ENCODE measurements at places on chromosomes 3 and 15.

GRCh38 chr3:9820946-9821345 lies 10.9 kb downstream of the TTLL3 start:
- DNase-seq, result no peak

DNA sequence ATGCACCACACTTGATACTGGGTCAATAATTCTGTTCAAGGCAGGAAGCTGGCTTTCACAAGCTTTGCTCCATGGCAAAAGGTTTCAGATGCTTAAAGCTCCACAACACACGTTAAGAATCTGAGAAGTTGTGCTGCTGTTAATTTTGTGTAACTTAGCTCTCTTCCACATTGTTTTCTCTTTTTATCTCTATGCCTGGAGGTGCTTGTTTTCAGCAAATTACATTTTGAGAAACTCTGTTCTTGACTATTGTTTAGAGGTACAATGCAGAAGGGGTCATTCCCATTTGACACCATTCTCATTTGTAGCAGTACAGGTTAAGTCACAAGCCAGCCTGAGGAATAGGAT lies 156.0 kb downstream of the FNDC3B start:
- no peak for DNase-seq

DNA sequence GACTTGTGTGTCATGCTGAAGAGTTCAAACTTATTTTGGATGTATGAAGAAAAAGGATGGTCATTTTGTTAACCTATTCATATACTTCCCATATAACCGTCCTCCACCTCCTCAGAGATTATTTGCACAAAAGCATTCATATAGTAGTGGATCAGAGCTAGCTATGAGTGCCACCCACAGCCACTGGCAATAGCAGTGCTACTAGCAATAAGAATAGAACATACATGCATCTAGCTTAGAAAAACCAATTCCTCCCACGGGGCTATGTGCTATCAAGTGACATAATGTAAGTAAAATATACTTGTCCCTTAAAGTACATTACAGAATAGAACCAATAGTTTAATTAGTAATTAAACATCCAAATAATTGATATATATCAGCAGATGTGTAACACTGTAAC lies 10.3 kb upstream of the ZBED2 start:
- DNase-seq, result no peak

DNA sequence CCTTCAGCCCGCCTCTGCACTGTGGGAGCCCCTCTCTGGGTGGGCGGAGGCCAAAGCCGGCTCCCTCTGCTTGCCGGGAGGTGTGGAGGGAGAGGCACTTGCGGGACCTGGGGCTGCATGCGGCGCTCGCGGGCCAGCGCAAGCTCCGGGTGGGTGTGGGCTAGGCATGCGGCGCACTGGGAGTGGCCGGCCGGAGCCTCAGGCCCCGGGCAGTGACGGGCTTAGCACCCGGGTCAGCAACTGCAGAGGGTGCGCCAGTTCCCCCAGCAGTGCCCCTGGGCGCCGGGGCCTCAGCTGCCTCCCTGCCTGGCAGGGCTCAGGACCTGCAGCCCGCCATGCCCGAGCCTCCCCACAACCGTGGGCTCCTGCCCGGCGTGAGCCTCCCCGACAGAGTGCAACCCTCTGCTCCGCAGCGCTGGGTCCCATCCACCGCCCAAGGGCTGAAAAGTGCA lies 98.9 kb upstream of the POU1F1 start:
- no peak for DNase-seq

DNA sequence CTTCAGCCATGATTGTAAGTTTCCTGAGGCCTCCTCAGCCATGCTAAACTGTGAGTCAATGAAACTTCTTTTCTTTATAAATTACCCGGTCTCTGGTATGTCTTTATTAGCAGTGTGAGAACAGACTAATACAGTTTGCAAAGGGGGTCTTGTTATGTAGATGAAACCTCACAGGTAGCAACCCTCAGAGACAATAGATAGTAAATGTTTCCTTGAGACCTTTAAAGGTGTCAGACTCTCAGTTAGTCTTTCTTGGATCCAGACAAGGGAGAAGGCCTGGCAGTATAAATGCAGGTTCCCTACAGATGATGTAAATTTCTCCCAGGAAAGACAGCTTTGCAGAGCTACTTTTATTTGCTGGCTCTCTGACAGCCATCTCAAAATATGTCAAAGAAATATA lies 510.8 kb downstream of the AGBL1 start:
- DNase-seq, result no peak

- peak; percentile 86 for DNase-seq
These were observed 22.9 kb downstream of the FYCO1 start for GRCh38 chr3:45972534-45973402.

GRCh38 chr3:19645093-19645492 lies 288.9 kb downstream of the EFHB start:
- DNase-seq, result no peak

DNA sequence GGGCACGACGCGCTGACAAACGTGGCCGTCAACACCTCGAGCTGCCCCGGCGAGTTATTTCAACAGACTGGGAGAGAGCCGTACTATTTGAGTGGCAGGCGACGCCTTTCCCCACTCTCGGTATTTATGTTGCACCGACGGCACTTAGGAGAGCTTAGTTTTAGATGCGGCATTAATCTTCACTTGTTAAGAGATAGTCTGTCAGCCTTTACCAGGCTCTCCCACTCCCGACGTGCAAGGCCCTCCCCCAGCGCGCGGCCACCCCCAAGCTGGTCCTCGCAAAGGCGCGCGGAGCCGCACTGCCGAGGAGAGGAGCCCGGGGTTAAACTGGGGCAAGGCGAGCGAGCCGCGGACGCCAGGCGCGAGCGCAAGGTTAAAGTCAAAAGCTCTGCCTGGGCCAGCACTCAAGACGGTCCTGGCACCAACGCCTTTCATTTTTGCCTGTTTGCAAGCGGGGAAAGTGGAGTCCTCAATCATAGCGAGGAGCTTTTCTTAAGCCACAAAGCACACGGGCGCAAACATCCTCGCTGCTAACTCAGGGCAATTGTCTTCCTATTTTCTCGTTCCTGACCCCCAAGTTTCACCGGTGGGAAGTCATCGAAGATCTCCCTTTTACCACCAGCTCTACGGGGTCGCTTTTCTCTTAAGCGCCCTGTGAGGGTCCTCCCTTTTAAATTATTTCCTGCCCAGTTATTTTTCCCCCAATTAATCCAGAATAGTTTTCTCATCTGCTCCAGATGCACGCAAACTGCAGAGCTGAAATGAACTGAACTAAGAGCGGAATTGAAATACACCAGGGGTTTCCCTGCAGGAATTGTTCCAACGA lies 86.6 kb downstream of the NR2F2 start:
- DNase-seq, result no peak

- DNase-seq, result peak; percentile 32
These were observed 65.9 kb upstream of the TNIK start for GRCh38 chr3:171526146-171526545.

DNA sequence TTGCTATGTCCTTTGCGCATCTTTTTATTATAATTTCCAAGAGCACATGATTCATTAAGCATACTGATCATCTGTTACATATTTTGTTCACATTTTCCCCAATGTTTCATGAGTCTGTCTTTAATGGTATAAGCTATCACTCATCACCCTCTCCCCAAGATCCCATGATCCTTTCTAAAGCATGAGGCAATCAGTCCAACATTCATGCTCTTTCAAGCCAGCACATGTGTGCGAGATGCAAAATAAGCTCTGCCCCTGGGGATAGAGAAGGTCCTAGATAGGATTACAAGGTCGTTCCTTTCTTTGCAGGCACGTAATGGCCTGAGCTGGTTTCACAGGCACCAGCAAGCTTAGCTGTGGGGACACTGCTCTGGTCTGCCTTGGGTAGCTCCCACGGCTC lies 32.2 kb upstream of the B3GNT5 start:
- no peak for DNase-seq

- DNase-seq, result no peak
These were observed 514.2 kb upstream of the BCHE start for GRCh38 chr3:166351461-166351860.

- peak; percentile 15 for DNase-seq
These were observed at the start of gene PCOLCE2 for GRCh38 chr3:142888481-142889211. PCOLCE2 (minus strand) TSS chr3:142889083; CDS start chr3:142888896, 187 bp downstream.
